Activated CD8-positive, alpha-beta T cell treated with anti-CD3 and anti-CD28 coated beads, Interleukin-2, amount 10 ng/mL, durations not matched to agents 7 days and 5 days (primary cell): ENCODE measurements at places on chromosomes 7 and 10.

DNA sequence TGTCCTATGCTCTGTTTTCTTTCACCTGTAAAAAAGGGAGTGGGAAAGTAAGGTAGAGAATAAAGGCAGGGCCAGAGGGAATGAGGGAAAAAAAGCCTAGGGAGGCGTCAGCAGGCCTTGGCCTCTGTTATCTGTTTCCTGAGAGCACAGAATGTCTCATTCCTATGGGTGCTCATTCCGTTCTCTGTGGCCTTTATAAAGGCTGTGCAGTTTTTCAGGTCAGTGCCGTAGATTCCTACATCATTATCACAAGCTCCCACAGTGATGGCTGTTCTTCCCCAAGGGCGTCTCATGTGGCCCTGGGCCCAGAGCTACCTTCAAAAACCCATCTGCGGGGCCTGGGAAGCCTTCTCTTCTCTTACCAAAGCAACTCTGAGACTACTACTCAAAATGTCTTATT lies 16.7 kb upstream of the AKR1B10 start:
- DNase-seq: no peak

- no peak for DNase-seq
These were observed 196.2 kb upstream of the AGK start for GRCh38 chr7:141355032-141355431.

GRCh38 chr7:99827040-99827778 lies 604 bp upstream of the CYP3A43 start:
- no peak for DNase-seq

DNA sequence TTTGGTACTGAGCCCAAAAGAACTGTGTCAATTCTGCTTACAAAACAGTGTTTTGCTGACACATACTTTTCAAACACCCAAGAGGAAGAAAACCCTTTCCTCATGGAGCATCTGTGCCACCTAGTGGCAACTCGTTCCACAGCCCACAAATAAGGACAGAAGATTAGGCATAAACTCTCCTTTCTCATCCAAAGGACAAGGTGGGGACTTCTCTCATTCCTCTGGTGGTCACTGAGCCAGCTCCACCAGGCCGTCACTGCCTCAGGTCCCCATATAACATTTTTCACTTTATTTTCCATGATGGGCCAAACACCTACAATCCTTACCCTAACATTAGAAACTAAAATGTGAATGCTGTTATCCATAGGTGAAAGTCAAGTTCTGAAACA lies 76.9 kb downstream of the RNF216 start:
- peak; percentile 80 for DNase-seq

DNA sequence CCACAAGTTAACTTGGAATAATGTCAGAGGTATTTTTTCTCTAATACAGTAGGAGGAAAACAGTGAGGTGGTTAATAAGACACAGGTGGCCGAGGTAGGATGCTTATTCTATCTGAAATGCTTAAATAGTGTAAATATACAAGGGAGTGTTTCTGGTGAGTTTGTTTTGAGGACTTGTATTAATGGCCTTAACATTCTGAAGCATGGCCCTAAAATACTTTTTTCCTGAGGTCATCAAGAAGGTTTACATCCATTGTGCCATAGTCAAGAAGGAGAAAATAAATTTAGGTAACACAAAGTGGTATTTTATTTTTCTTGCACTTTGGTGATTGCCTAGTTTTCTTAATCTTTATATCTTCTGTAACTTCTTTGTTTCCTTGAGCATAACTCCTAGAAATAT lies 18.8 kb downstream of the GNAI1 start:
- DNase-seq: no peak

- peak; percentile 58 for DNase-seq
These were observed 11.1 kb upstream of the CRTAC1 start for GRCh38 chr10:98041352-98042043.

DNA sequence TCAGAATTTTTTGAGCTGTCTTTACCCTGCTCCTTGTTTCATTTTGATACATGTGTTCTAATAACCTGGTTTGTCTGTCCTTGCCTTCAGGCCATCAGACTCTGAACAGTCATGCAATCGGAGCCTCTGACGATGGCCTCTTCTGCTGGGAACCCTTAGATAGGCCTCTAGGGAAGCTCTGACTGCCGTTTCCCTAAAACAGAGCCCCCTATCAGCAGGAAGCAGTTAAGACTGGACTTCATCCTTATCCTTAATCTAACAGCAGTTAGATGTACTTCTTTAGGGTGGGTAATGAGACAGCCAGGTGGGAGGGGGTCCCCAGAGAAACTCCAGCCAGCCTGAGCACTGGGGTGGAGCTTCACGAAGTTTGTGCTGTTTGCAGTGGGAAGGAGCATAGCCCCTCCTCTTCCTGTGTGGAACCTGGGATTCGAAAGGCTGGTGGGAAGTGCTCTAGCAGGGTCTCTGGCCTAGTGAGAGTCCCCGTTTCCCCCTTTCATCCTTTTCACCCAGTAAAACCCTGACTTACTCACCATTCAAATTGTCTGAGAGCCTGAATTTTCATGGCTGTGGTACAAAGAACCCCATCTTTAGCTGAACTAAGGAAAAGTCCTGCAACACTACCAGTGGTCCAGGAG lies 28.4 kb upstream of the SORCS3 start:
- DNase-seq: no peak

DNA sequence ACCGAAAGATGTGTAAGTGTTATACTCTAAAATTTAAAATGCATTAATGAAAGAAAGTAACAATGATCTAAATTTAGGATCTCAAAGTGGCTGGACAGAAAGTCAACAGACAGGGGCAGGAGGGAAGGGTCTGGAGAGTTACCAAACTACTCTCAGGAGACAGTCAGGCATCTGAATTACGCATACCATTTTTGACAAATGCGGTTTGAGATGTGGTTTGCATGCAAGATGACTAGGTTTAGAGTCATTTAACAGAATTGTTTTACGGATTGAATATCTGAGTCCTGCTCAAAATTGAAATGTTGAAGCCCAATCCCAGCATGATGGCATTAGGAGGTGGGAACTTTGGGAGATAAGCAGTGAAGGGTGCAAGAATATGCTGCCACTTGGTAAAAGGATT lies 314.1 kb downstream of the WDR11 start:
- no peak for DNase-seq

DNA sequence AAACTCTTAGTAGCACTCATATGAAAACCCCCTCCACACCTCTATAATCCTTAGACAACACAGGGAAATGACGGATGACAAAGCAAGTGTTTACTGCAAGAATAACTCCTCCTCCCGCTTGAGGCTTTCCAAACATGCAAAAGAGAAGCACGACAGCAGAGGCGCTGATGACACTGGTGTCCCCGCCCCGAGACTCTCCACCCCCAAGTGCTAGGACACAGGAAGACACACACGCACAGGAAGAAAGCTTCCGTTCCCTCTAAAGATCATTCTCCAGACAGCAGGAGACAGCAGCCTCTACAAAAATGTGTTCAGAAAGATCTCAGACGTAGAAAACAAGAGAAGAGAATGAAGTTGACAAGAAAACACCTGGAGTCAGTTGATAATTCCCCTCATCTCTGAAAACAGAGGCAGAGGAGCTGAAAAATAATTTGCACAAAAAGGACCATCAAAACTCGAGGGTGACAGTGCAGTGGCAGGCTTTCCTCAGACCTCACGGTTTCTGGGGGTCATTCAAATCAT lies 90.2 kb downstream of the DLG5 start:
- peak; percentile 84 for DNase-seq

DNA sequence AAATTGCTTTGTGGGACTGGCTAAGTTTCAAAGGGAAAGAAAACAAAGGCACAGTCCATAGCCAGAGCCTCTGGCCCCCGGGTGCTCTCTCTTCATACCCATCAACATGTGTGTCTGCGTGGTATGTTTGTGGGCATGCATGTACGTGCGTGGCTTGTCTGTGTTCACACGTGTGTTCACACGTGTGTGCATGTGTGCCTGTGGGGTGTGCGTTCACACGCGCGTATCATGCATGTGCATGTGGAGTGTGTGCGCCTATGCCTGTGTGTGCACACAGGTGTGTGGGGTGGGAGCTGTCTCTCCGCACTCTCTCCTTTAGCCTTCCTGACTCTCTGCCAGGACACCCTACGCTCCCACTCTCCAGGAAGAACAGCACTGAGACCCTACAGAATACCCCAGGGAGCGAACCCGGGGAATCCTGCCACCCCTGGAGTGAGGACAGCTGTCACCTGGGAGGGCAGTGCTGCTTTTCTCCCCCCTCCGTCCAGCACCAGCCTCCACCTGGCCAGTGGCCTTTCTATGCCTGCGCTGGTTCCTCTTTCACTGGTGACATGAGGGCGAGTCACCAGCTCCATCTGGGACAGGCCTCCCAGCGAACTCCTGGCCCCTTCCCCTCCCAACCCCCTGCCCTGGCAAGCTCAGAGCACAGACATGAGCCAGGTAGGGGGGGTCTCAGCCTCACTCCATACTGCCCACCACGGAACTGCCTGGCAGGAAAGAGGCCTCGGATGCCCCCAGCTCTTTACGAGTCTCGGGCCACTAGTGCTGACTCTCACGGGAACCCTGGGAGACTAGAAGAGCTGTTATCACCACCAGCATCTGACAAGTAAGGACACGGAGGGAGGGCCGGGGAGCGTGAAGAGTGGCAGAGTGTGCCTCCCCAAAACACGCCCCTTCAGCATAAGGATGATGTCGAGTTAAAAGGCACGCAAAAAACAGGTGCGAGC lies 16.5 kb downstream of the WDR86 start:
- DNase-seq: no peak

- DNase-seq: no peak
These were observed 125.8 kb downstream of the MAD1L1 start for GRCh38 chr7:2106924-2107323.

- DNase-seq: peak; percentile 15
These were observed 606.5 kb upstream of the MGMT start for GRCh38 chr10:128860574-128860973.

GRCh38 chr7:11332865-11333228 lies 359.2 kb downstream of the PHF14 start:
- DNase-seq: no peak

DNA sequence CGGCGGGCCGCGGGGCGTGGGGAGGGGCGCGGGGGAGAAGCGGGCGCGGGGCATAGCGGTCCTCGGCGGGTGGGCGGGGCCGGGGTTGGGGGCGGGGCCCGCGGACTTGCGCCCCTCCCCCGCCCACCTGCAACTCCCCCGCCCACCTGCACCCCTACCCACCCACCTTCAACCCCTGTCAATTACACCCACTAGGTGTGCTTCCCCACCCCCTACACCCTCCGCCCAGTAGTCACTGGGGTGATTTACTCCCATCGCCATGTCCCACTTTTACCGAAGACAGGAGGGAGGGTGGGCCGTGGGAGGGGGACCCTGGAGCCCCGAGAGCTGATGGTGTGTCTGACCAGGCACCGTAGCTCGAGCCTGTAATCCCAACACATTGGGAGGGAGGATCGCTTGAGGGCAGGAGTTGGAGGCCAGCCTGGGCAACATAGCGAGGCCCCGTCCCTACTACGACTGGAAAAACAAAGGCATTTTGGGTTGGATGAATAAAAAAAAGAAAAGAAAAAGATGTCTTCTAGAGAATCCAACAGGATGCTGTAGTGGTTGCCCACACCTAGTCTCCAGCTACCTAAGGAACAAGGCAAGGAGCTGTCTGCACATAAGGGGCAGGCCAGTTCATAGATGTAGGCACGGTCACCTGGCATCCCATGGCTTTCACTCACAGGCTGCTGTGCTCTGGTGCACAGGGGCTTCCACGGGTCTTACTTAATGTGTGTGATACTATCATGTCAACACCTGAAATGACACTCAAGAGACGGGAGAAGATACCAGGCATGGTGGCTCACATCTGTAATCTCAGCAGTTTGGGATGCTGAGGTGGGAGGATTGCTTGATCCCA lies 761 bp downstream of the KCTD7 start:
- DNase-seq: no peak

DNA sequence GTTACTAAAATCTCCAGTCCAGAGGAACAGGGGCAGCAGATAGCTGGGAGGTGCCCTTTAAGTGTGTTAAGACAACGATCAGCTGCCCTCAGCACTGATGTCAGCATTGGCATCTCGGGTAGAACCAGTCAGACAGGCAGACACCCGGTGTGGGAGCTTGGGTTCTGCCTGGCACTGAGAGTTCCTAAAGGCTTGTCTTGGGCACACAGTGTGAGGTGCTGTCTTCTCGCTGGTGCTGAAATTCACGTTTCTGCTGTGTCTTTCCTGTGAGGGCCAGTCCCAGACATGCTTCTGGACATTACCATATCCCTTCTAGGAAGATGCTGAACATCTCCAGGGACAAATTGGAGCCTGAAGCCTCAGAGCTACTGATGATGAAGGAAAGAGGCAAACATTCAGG lies 156.2 kb downstream of the DNAJB6 start:
- DNase-seq: peak; percentile 23

DNA sequence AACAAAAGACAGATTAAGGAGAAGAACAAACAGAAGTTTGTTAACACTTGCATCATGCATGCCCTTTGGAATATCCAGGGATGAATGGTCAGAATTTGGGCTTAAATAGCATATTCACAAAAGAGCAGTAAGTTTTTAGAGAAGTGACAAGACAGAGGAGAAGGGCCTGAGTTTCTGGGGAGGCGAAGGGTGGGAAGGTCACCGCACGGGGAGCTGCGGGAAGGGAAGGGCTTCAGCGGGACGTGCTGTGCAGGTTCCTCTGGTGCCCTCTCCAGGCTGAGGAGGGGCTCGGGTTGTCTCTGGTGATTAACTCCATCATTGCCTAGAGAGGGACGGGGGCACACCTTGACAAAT lies 10.4 kb upstream of the ZNF22 start:
- peak; percentile 15 for DNase-seq

GRCh38 chr7:111820621-111821020 lies 258.3 kb upstream of the IMMP2L start:
- no peak for DNase-seq

- no peak for DNase-seq
These were observed 19.7 kb downstream of the LIPK start for GRCh38 chr10:88725798-88726197.

- DNase-seq: no peak
These were observed 141.3 kb upstream of the ZMIZ1 start for GRCh38 chr10:78927257-78927995.

DNA sequence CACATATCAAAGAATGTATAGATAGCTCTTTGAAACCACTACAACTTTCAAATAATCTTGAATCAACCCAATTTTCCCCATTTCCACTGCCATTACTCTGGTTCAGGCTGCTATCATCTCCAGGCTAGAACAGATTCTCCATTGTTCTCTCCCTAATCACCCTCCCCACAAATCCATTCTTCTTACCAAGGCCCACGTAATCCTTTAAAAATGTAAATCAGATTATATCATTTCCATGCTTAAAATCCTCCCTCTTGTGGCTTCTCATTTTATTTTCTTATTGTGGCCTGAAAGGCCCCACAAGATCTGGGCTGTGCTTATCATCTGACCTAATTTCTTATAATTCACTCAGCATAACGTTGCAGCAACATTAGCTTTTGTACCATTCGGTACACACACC lies 3.0 kb upstream of the PON1 start:
- no peak for DNase-seq
